Stimulated activated CD8-positive, alpha-beta memory T cell treated with anti-CD3 and anti-CD28 coated beads, Interleukin-15, amount 100 ng/mL, for 24 hours (primary cell): ENCODE measurements at places on chromosomes 13 and 19.

- DNase-seq = no peak
Observed at GRCh38 chr13:47816831-47817230, 184.2 kb downstream of the SUCLA2 start.

- no peak for DNase-seq
Observed at GRCh38 chr13:92806215-92806614, 420.4 kb upstream of the GPC6 start.

GRCh38 chr19:6667114-6667627 lies 2.8 kb downstream of the TNFSF14 start:
- no peak for DNase-seq

DNA sequence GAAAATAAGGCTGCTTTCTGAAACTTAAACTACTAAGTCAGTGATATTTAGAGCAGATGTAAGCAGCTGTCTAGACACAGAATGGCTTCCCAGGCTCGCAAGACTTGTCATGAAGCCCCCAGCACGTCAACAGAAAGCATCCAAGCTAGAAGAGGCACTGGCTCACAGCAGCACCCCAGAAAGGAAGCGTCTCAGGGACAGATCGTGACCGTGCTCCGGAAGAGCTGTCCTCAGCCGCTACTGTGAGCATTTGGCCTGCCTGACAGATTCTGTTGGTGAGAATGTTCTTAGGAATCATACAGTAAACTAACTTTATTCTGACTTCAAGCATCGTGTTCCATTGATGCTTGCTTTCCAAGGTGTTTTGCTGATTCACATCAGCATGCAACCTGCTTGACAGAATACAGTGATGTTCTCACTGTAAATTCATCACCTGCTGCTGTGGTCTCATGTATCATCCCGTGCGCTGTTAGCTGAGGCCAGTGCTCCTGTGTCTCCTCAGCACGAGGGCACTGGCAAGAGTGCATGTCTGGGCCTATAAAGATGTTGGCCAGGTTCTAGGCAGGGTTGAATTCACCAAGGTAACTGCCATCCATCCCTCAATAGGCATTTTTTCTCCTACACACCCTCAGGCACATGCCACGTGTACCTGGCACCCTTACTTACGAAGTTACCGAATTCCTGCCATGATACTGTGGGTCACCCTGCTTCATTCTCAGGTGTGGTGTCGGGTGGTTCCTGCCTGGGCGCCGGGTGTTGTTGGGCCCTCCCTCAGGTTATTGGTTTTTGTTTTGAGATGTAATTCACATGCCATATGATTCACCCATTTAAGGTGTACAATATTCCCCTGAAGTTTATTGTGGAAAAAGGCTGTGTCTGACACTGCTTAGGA lies 15.9 kb downstream of the SPINT2 start:
- DNase-seq = no peak

- DNase-seq = peak; percentile 65
Observed at GRCh38 chr19:50325310-50326100, 3.7 kb downstream of the KCNC3 start.

GRCh38 chr19:51691584-51692428 lies 1.3 kb upstream of the SPACA6 start:
- no peak for DNase-seq

DNA sequence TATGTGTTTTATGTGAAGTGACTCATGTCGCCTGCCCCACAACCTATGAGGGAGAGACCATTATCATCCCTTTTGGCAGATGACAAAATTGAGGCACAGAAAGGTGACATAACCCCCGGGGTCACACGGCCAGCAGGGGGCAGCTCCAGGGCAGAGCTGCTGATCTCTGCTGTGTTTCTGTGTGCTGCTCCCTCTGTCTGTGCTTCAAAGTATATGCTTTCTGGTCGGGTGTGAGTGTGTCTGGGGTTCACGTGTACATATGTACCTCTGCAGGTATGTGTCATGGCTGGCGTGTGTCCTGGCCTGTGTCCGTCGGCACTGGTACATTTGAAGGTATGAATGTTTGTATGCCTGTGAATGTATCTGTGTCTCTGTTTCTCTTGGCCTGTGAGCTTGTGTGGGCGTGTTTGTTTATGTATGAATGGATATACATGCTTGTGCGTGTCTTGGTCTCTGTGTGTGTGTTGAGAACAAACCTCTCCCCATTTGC lies 7.1 kb downstream of the LIPE start:
- DNase-seq = peak; percentile 44

DNA sequence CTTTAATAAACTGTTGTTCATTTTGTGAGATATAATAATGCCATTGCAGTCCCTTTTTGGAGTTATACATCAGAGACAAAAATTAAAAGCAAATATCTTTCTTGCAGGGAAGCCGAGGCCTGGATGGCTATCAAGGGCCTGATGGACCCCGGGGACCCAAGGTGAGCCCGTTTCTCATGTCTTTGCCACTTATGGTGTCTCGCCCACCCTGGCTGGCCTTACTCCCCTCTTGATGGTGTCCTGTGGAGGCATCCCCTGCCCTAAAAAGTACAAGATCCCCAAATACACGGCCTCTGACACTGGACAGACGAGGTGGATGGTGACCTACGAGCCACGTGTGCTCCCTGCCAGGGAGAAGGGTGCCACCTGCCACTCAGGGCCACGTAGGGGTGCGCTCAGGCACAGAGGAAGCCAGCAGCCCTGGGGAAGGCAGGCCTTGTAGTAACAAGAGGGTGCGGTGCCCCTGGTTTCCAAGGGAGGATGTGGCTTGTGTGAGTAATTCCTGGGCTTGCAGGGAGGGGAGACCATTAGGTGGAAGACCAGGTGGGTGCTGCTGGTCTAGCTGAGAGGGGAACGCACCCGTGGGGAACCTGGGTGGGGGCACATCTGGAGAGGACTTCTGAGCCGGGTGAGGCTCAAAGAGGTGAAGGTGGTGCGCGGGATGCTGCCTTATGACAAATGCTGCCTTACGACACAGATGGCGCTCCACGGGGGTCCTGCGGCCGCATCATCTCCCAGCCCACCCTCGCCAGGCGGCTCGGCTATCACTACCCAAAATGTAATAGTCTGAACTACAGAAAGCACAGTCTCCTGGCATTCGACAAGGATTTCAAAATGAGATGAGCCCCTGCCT lies 115.6 kb downstream of the RAB20 start:
- DNase-seq = no peak
